ENCODE measurements at places on chromosomes 16 and 17.

DNA sequence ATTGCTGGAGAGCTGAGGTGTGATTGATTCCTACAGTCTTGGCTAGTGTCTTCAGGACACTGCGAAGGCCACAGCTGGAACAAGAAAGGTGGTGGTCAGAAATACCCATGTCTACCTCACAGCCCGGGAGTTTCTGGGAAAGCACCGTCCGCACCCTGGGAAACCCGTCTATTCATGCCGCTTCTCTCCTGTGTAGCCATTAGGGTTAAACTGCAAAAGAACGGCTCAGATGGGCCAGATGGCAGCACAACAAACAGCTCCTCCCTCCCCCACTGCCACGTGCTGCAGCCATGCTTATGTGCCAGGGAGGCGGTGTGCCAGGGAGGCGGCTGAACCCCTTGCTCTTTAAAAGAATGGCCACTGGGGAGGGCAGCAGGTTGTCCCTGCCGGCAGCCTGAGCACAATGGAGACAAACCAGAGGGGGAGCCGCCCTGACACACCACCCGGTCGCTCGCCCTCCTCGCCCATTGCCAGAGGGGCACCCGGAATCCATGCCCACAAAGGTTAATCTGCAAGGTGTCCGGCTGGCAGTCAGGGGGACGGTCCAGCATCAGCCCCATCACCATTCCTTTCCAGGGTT lies 65.2 kb downstream of the CYTH1 start:
- no peak for DNase-seq

GRCh38 chr17:66450008-66450851 lies 147.8 kb downstream of the PRKCA start:
- no peak for DNase-seq

DNA sequence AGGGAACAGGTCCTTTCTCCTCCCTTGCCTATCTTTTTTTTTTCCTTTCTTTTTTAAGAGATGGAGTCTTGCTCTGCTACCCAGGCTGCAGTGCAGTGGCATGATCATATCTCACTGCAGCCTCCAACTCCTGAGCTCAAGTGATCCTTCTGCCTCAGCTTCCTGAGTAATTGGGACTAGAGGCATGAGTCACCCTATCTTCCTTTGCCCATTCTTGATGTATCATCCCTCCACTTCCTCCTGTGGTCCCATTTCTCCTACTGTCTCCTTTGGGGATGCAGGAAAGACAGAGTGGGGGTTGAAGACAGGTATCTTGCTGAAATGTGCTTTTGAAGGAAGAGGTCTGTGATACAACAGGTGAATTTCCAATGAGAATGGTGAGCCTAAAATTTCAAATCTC lies 5.5 kb downstream of the MYO19 start:
- no peak for DNase-seq

DNA sequence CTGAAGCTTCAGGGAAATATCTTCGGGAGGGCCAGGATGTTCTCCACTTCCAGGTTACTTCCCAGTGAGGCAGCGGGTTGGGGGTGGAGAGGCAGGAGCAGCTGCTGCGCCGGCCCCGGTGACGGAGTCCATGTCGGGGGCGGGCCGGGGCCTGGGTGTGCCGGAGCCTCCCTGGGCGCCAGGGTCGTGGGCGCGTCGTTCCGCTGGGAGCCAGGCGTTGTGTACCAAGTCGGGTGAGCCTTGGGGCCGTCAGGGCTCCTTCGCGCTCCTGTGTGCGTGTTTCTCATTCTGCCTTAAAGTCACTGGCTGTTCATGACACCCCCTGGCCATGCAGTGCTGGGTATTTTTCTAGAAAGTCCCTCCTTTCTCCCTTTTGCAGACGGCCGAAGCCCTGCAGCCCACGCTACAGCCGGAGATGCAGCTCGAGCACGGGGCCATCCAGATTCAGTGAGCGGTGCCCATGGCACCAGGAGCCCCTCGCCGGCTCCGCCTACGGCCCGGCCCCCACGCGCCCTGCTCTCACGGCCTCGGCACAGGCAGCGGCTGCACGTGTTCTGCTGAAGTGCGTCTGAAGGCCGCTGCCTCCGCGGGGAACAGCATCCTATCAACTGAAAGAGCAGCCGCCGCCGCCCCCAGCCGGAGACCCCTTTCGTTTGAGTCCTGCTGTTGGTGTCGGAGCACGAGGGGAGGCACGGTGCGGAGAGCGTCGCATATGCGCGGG lies 125.1 kb downstream of the BANP start:
- DNase-seq: no peak

GRCh38 chr17:29215717-29216116 lies 30.9 kb upstream of the CRYBA1 start:
- DNase-seq: no peak

DNA sequence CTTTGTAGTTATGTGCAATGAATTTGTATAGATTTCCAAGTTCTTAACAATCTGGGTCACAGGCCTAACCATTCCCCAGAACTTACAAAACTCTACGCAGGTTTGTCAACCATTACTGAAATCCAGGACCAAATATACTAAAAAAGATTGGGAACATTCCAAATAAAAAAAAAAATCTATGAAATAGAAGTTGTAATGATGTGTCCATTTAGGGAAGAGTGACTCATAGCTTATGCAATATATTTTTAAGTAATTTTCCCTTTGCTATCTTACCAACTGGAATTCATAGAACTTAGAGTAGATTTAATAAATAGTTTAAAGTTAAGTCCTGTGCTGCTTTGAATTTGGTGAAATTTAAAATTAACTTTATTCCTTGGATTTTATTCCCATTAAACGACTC lies 393.2 kb downstream of the PMP22 start:
- no peak for DNase-seq

DNA sequence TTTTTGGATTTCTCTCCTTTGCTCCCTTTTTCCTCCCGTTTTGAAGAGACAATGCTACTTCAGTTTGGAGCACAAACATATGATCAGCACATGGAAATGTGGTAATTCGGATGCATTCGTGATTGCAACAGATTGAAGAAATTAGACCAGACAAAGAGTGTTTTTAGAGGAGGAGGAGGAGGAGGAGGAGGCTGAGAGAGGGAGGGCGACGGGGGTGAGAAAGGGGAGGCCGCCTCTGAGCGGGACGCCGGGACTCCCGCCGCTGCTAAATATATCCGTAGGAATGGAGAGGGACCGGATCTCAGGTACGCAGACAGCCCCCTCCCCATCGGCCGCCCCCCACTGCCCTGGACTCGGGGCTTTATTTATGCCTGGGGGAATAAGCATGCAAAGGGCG lies 179.3 kb downstream of the SEC14L1 start:
- DNase-seq: no peak

DNA sequence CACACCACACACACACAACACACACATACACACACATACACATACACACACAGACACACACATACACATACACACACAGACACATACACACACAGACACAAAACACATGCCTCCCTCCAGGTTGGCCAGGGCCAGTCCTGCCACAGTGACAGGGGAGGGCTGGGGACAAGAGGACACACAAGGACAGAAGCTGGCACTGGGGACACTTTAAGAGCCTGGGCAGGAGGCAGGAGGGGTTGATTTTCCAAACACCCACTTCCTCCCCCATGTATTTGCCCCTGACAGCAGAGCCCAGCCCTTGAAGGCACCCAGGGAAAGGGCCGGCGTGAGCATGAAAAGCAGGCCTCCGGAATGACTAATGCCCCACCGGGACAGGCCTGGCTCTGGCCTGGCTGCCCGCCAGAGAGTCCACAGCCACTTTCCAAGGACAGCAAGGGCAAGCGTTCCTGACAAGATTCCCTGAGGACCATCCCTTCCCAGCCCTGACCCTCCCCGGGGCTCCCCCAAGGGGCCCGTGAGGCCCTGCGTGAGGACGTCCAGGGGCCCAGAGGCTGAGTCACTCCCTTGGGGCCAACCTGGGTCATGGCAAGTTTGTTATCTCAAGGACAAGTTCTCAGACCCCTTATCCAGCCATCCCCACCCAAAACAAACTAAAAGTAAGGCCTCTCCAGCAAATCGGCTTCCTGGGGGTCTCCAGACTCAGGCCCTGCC lies 235.6 kb downstream of the ZNF423 start:
- no peak for DNase-seq

GRCh38 chr16:25014500-25015147 lies 545 bp downstream of the ARHGAP17 start:
- DNase-seq: no peak

- DNase-seq: no peak
These were observed 43.4 kb downstream of the ADCY7 start for GRCh38 chr16:50309527-50310307.

- DNase-seq: no peak
These were observed 53.2 kb upstream of the MRTFB start for GRCh38 chr16:14017886-14018285.

- no peak for DNase-seq
These were observed 278 bp downstream of the RAB11FIP3 start for GRCh38 chr16:425740-426114.

Measured in epithelial cell of prostate (primary cell).